ENCODE measurements at places on chromosomes 1 and 21. TPM values are rescaled to one million over a fixed set of nuclear protein-coding genes. Genes with fewer than 3 reads are reported as not detected.

CCDC17 gene
- total RNA-seq: 2.8 TPM

CELA3A gene
- total RNA-seq: not detected

PPIAL4G gene
- 0.09 TPM for total RNA-seq

BNIPL gene
- total RNA-seq: 0.85 TPM

CR1 gene
- not detected for total RNA-seq

AVPR1B gene
- not detected for total RNA-seq

TUFT1 gene
- total RNA-seq: 2.1 TPM

MNDA gene
- total RNA-seq: not detected

CORT gene
- 0.52 TPM for total RNA-seq

DHX9 gene
- 355 TPM for total RNA-seq

LRRC38 gene
- total RNA-seq: not detected

UTS2 gene
- total RNA-seq: not detected

S100A3 gene
- not detected for total RNA-seq

PM20D1 gene
- total RNA-seq: 0.71 TPM

Data from activated CD4-positive, alpha-beta T cell treated with anti-CD3 and anti-CD28 coated beads, Interleukin-2, amount 10 ng/mL, durations not matched to agents 24 days and 14 days (primary cell).